ENCODE measurements at places on chromosomes 5 and 9. TPM values are rescaled to one million over a fixed set of nuclear protein-coding genes. Genes with fewer than 3 reads are reported as not detected.

DNA sequence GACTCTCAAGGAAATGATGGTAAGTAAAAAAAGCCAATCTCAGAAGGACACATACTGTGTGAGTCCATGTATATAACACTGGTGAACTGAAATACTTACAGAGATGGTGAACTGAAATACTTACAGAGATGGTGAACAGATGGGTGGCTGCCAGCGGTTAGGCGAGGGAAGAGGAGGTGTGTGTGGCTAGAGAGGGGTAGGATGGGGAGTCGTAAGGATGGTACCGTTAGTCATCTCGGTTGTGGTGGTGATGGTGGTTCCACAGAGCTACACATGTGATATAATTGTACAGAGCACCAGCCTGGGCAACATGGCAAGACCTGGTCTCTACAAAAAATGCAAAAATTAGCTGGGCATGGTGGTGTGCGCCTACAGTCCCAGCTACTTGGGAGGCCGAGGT lies 113.6 kb upstream of the RAPGEF1 start:
- H3K4me1 ChIP-seq: no peaks in the 10 kb centered on the region
- H3K27ac ChIP-seq: no peak overlapping the region
- H3K27me3 ChIP-seq: no peaks in the 10 kb centered on the region
- no peaks in the 10 kb centered on the region for H3K36me3 ChIP-seq

DNA sequence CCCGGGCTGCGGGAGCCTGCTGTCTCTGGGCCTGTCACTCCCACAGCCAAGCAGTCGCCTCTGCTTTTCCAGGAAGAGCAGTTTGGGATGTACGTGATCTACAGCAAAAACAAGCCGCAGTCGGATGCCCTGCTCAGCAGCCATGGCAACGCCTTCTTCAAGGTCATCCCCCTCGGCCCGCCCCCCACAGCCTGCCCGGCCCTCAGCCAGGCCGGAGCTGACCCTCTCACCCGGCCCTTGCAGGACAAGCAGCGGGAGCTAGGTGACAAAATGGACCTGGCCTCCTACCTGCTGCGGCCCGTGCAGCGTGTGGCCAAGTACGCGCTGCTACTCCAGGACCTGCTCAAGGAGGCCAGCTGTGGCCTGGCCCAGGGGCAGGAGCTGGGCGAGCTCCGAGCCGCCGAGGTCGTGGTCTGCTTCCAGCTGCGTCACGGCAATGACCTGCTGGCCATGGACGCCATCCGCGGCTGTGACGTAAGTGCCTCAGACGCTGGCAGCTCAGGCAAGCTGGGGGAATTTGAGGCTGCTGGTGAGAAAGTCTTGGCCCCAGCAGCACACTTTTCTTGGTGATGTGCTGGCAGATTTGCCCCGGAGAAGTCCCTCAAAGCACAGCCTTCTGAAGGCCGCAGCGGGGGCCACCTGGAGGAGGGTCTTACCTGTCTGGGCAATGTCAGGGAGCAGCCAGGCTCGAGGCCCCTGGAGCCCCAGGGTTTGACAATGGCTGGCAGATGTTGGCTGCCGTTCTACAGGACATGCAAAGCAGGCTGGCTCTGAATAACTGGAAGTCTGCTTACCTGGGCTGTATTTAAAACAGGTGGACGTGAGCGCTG lies 20.1 kb upstream of the LRRC14B start:
- H3K27ac ChIP-seq: no peak overlapping the region
- no peaks in the 10 kb centered on the region for H3K27me3 ChIP-seq
- no peak overlapping the region for H3K4me3 ChIP-seq
- DNase-seq: no peak
- no peaks in the 10 kb centered on the region for H3K4me1 ChIP-seq

TNPO1 gene
- total RNA-seq: 64.9 TPM

DNA sequence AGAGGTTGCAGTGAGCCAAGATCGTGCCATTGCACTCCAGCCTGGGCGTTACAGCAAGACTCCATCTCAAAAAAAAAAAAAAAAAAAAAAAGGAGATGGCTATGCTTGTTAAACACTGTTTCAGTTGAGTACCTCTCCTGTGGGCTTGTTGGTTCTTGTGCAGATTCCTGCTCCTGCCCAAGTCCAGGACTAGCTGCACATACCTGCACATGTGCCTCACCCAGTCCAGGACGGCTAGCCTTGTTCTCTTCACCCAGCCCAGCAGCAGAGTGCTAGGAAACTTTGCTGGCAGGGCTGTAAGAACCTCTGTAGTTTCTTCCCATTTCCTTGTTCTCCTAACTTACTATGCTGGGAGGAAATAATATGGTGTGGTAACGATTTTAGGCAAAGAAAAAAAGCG lies 234.1 kb upstream of the DMRT1 start:
- H3K4me3 ChIP-seq: no peak overlapping the region
- no peaks in the 10 kb centered on the region for H3K36me3 ChIP-seq
- no peak overlapping the region for H3K27ac ChIP-seq

GRCh38 chr9:134678666-134679443 lies 37.3 kb downstream of the COL5A1 start:
- no peaks in the 10 kb centered on the region for H3K4me1 ChIP-seq
- no peak overlapping the region for H3K4me3 ChIP-seq
- no peaks in the 10 kb centered on the region for H3K36me3 ChIP-seq
- H3K27ac ChIP-seq: no peak overlapping the region
- DNase-seq: no peak
- H3K27me3 ChIP-seq: no peaks in the 10 kb centered on the region

- H3K27ac ChIP-seq: no peak overlapping the region
- no peak overlapping the region for H3K4me3 ChIP-seq
- no peak for DNase-seq
- H3K27me3 ChIP-seq: no peaks in the 10 kb centered on the region
Measured at GRCh38 chr5:59116231-59116865, 533.5 kb downstream of the RAB3C start.

GRCh38 chr9:108086624-108087023 lies 597.1 kb upstream of the KLF4 start:
- H3K4me1 ChIP-seq: no peaks in the 10 kb centered on the region
- H3K4me3 ChIP-seq: no peak overlapping the region
- H3K36me3 ChIP-seq: no peaks in the 10 kb centered on the region
- no peaks in the 10 kb centered on the region for H3K27me3 ChIP-seq
- no peak overlapping the region for H3K27ac ChIP-seq

LAMC3 gene
- total RNA-seq: not detected

CD72 gene
- 32.3 TPM for total RNA-seq

GRCh38 chr5:122101636-122102285 lies 23.7 kb upstream of the LOX start:
- H3K4me1 ChIP-seq: no peaks in the 10 kb centered on the region
- H3K27me3 ChIP-seq: no peaks in the 10 kb centered on the region
- H3K36me3 ChIP-seq: no peaks in the 10 kb centered on the region

CMBL gene
- 1.0 TPM for total RNA-seq

- H3K4me1 ChIP-seq: no peaks in the 10 kb centered on the region
- no peaks in the 10 kb centered on the region for H3K36me3 ChIP-seq
- H3K27me3 ChIP-seq: no peaks in the 10 kb centered on the region
- DNase-seq: no peak
Measured at GRCh38 chr5:112366987-112367386, 52.1 kb downstream of the EPB41L4A start.

MYMK gene
- total RNA-seq: not detected

ORM2 gene
- total RNA-seq: not detected

LTC4S gene
- 3.0 TPM for total RNA-seq

- no peak overlapping the region for H3K27ac ChIP-seq
- no peaks in the 10 kb centered on the region for H3K36me3 ChIP-seq
- no peaks in the 10 kb centered on the region for H3K27me3 ChIP-seq
- no peak for DNase-seq
Measured at GRCh38 chr5:35598707-35599370, 18.8 kb upstream of the SPEF2 start.

Data from natural killer cell (primary cell).